Cardiac fibroblast (primary cell): ENCODE measurements at places on chromosomes 6 and 20.

DNA sequence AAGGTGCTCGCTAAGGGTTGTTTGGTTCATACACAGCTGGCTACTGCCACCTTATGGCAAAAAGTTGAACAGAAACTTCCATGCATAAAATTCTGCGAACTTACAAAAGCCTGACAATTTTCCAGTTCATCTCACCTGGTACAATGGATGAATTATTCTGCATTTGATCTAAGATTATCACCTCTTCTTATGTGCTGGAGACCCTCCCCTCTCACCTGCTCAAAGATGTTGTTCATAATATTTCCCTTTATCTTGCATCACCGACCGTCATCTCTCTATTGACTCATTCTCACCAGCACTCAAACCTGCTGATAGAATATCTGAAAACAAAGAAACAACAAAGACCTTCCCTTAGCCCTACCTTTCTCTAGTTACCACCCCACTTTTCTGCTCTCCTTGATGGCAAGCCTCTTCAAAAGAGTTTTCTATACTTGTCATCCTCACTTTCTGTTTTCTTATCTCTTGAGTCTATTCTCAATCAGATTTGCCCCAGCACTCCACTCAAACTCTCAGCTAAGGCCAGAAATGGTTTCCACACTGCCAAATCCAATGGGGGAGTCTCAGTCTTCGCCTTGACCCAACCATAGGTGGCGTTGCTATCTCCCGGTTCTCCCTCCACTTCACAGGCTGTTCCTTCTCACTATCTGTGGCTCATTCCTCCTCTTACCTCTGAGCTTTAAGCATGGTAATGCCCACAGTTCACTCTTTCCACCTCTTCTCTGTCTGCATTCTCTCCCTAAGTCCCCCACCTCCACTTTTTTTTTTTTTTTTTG, 25.8 kb downstream of the SNRNP48 start:
- DNase-seq: peak; percentile 82

DNA sequence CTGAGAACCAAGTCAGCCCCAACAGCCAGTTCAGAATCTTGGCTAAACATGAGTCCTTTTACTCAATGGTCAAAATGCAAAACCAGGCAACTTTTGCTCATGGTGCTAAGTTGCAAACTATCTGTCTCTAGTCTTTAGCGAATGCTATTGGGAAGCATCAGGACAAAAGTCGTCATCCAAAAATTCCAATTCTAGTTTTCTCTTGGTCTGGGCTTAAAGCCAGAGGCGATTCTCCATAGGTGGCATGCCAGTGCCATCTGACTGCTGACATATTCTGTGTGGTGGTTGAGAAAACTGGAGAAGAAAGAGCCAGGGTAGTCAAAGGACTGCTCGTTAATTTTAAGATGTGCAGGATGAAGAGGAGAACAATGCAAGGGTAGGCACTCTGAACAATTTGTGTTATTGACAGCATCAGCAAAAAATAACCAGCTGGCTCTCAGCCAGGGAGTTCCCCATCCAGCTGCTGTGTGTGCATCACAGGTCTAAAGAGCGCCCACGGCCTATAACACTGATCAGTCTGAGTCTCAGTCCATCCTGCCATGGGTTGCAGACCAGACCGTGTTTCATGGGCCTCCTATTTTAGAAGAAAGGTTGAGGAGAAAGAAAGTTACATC, 313.6 kb downstream of the ALDH8A1 start:
- no peak for DNase-seq

DNA sequence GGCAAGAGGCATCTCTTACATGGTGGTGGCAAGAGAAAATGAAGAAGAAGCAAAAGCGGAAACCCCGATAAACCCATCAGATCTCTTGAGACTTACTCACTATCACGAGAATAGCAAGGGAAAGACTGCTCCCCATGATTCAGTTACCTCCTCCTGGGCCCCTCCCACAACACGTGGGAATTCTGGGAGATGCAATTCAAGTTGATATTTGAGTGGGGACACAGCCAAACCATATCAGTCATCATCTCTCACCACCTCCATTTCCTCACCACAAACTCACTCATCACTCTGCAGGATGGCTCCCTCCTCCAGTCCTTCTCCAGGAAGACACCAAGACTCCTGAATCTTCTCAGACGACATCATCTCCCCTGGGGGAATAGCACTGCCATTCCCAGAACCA, 25.8 kb upstream of the SLC16A10 start:
- DNase-seq: peak; percentile 29

DNA sequence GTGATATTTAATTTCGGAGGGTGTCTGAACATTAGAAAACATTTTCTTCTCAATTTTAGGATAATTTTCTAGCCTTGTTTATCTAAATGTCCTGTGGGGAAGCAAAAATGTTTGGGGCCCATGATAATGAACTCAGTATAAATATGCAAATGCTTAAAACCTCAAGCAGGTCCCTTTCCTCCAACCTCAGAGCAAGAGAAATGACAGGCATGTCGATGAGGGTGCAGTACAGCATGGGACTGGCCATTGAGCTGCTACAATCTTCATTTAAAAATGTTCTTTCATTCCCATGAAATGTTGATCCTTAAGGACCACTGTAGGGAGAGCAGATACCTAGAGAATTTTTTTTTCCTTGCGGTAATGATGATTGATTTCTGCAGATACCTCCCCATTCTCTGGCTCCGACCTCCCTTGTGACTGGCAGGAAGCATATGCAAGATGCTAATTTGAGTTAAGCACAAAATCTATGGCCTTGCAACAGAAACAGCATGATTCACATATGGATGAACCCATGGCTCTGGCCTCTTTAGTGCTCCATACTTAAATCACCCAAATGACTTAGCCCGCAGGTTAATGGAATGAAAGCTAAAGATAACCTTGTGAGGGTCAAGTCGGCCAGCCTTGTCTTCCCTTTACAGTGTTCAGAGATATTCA, 243.3 kb downstream of the SOX4 start:
- no peak for DNase-seq

DNA sequence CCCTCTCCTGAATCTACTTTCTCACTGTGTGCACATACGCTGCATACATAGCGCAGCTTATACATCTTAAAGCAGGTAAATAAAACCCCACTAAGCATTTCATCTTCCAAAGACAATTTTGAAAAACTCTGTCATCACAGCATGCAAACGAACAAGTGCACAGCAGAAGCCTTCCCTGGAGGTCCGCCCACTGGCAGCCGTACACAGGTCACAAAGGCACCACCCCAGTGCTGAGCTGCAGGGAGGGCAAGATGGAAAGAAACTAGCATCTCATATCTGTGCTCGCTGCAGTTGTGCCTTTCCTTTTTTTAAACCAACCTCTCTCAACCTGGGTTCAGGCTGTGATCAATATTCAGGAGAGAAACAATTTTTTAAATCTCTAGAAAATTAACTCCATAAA, 73.3 kb downstream of the HUS1B start:
- DNase-seq: no peak

GRCh38 chr6:32415521-32416019, 8.6 kb upstream of the BTNL2 start:
- DNase-seq: peak; percentile 81

- peak; percentile 82 for DNase-seq
These were observed 11.9 kb upstream of the TMEM170B start for GRCh38 chr6:11525468-11526155.

- no peak for DNase-seq
These were observed 21.8 kb upstream of the LTV1 start for GRCh38 chr6:143821359-143821758.

- no peak for DNase-seq
These were observed 70.6 kb upstream of the F13A1 start for GRCh38 chr6:6390849-6391602.

GRCh38 chr6:40369891-40370290, 217.3 kb downstream of the LRFN2 start:
- no peak for DNase-seq

DNA sequence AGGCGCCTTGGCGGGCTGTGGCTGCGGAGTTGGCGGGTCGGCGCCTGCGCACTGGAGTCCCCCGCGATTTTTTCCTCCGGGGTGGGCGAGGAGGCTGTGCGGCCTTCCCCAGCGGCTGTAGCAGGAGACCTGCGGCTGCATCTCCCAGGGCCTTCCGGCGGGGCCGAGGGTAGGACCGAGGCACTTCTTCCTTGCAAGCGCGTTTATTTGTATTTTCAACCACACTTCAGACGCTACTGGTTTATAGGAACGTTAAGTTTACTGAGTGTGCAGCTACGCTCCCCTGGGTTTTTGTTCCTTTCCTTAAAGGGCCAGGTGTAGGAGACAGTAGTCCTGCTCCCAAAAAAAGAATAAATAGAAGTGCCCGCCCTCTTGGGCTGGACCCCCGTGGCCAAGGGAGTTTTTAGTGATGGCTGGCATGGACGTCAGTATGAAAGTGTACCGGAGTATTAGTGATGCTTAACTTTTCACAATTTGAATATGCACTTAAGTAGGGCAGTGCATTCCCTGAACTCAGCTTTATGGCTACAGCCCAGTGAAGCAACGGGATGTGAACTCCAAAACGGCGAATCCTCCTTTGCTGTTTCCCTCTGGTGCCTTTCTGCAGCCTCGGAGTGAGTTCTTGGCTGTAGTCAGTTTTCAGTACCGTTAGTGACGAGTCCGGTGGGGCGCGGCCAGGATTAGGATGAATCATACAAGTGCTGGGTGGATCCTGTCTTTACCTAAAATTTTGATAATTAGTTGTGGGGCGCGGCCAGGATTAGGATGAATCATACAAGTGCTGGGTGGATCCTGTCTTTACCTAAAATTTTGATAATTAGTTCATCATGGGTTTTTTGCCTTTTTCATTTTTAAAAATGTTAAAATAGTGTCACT, 1.0 kb upstream of the FBXO5 start:
- DNase-seq: peak; percentile 88

- peak; percentile 53 for DNase-seq
These were observed 171.5 kb downstream of the PHF3 start for GRCh38 chr6:63807056-63807455.

- no peak for DNase-seq
These were observed 135.0 kb downstream of the EPM2A start for GRCh38 chr6:145600299-145600698.

- peak; percentile 61 for DNase-seq
These were observed 26.0 kb upstream of the PLAGL1 start for GRCh38 chr6:144033816-144034735.

- DNase-seq: no peak
These were observed 292.9 kb downstream of the PHACTR1 start for GRCh38 chr6:13009461-13009860.

GRCh38 chr6:154249499-154250298, 106.9 kb downstream of the IPCEF1 start:
- no peak for DNase-seq

DNA sequence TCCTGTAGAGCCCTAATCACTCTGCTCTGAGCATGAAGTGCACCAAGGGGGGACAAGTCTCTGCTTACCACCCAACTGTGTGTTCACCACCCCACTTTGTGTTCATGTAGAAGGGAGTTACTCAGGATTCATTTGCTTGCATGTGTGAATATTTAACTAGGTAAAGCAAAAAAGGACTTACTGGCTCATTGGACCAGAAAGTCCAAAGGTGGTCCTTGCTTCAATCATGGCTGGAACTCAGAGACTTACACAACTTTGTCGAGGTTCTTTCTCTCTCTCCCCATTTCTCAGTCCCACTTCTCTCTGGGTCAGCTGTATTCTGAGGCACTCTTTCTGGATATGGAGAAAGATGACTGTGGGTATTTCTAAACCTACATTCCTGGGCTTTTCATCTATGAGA, 4.0 kb downstream of the TMEM200A start:
- no peak for DNase-seq

GRCh38 chr6:19214231-19214630, 622.9 kb upstream of the ID4 start:
- no peak for DNase-seq

GRCh38 chr6:16822975-16823717, 61.9 kb upstream of the ATXN1 start:
- no peak for DNase-seq

DNA sequence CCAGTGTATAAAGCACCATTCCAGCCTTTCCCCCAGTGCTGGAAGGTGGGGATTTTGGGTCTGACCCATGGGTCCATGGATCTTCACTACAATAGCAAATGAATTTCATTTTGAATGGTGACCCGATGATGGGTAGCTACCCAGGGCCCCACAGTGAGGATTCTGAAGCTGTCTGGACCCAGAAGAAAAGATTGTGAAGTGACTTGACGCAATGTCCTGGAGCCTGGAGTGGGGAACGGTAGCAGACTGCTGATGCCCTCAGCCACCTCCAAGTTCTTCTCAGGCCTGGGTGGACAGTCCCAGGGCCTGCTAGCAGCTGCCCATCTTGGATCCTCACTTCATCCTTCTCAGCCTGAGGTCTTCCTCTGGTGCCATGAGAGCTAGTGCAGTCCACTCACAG, 23.4 kb upstream of the SLC32A1 start:
- no peak for DNase-seq

- peak; percentile 67 for DNase-seq
These were observed 769 bp upstream of the TRPC4AP start for GRCh38 chr20:35093267-35093884.

DNA sequence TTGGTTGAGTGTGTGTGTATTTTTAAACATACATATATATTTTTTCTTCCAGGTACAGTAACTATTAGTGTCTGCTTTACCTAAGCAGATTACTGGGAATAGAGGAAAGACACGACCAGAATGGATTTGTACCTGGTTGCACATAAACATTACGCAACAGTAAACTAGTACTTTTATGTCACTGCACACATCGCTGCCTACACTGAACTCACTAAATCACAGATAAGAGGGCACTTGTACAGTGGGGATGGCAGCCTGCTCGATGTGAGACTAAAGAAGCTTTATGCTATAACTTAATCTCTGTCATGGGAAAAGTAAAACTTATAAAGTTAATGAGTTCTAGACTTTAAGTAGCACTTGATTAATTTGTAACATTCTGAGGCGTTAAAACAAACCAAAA, 89.5 kb upstream of the SIM1 start:
- DNase-seq: no peak

DNA sequence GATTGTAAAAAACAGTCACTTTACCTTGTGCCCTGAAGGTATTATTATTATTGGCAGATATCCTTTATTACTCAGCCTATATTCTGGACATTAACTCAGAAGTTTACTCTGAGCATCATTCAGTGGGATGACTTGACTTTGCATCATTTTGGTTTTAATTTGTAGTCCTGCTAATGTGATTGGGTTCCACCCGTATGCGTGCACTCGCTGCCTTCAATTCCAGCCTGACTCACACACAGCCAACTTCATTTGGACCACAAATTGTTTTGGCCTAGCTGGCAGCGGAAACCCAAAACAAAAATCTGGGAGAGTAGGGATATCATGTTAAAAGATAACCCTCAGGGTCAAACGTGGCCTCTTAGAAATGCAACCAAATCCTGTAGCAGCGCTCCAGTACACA, 704.4 kb upstream of the SLC35B3 start:
- DNase-seq: no peak
